ENCODE measurements at places on chromosomes 2 and 18.

DNA sequence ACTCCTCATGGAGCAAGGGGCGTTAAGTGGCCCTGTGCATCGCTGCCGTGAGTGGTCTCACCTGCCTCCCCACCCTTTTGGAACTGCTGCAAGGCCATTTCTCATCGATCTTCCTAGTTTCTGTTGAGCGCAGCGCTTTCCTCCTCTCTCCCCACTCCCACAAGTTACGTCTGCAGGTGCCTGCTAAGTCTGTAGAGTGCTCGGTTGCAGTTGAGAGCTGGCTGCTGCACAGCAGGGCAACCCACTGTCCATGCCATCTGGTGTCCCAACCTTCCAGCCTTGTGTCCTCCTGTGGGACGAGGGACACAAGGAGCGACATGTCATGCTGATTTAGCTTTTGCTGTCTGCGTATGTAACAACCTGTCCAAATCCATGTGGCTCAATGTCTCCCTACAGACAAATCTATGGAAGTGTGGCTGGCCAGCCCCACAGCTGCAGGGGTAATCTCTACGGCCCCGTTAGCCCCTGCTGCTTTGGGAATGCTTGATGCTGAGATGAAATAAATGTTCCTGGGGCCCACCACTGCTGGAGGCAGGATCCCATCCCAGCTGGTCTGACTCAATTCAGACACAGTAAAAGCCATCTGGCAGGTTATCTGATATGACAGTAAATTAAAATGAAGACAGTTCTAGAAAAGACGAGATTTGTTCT, 68.1 kb upstream of the TCF7L1 start:
- H3K4me3 ChIP-seq: no peak overlapping the region
- peaks cover 30% of the 10 kb centered on the region for H3K27me3 ChIP-seq
- H3K27ac ChIP-seq: no peak overlapping the region

DNA sequence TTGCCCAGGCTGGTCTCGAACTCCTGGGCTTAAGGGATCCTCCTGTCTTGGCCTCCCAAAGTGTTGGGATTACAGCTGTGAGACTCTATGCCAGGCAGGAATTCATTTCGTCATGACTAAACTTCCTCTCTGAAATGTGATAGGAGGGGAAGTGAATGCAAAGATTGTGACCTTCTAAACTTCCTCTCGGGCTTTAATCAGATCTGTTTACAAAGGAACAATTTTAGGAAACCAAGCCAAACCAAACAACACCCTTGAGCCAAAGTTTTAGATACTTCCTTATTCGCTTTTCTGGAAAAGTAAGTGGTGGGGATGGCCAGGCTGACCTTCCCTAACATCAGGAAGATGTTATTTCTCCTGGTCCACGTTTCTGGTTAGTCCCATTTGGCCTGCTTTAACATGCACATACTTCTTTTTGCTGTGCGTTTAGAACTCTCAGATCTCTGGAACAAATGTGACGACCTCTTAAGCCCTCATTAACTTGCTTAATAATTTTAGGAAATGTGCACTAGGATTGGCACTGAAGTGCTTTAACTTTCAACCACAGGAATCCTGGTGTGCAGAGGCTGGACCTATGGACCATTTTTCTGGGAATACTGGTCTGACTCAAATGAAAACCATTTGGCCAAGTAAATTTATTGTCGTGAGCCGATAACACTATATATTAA, 33.2 kb upstream of the YES1 start:
- peaks cover 21% of the 10 kb centered on the region for H3K27me3 ChIP-seq
- no peak for DNase-seq
- no peaks in the 10 kb centered on the region for H3K4me1 ChIP-seq
- H3K4me3 ChIP-seq: no peak overlapping the region
- H3K27ac ChIP-seq: no peak overlapping the region

DNA sequence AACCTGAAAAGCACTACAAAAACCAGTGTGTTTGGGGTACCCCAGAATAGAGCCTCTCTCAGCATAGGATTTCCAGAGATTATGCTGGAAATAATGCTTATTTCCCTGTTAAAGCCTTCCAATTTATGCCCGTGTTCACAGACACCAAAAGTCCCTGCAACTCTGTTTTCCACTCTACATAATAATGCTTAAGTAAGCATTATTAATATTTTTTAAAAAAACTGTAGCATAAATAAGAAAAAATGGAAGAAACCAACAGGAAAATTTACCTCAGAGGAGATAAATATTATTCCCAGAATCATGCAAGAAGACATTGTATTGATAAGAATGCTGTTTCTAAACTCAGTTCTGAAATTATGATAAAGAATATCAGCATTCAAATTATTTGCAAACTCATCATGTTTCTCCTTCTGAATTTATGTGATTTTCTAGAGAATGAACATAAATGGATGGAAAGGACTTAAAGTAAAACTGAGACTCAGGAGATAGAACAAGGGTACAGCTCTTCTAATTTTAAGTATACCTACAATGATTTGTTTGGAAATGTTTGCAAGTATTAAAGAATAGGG, 241.7 kb downstream of the LRP1B start:
- no peaks in the 10 kb centered on the region for H3K36me3 ChIP-seq
- H3K4me3 ChIP-seq: no peak overlapping the region
- DNase-seq: no peak
- H3K4me1 ChIP-seq: no peaks in the 10 kb centered on the region

GRCh38 chr2:79530443-79530842, 17.6 kb downstream of the CTNNA2 start:
- no peaks in the 10 kb centered on the region for H3K4me1 ChIP-seq
- no peak overlapping the region for H3K27ac ChIP-seq
- no peak for DNase-seq
- H3K27me3 ChIP-seq: no peaks in the 10 kb centered on the region
- no peak overlapping the region for H3K4me3 ChIP-seq
- H3K36me3 ChIP-seq: no peaks in the 10 kb centered on the region

GRCh38 chr2:154995361-154995760, 296.9 kb downstream of the KCNJ3 start:
- H3K36me3 ChIP-seq: no peaks in the 10 kb centered on the region
- H3K27me3 ChIP-seq: no peaks in the 10 kb centered on the region
- DNase-seq: no peak

DNA sequence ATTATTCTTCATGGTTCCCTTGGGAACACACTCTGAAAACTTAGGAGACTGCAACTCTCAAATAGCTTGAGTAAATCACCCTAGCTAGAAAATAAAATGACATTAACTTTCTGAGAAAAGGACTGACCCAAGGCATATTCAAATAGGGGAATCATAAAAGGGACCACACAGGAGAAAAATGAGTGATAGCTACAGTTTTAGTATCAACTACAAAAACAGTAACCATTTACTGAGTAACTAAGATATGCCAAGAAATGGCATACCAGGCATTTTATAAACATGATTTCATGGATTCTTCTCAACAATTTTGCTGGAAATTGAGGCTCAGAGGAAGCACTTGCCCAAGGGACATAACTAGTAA, 84.5 kb downstream of the AFF3 start:
- no peak for DNase-seq
- H3K27ac ChIP-seq: no peak overlapping the region
- peaks cover 41% of the 10 kb centered on the region for H3K36me3 ChIP-seq
- no peaks in the 10 kb centered on the region for H3K27me3 ChIP-seq
- H3K4me3 ChIP-seq: no peak overlapping the region

- no peak overlapping the region for H3K27ac ChIP-seq
- H3K4me3 ChIP-seq: no peak overlapping the region
- no peaks in the 10 kb centered on the region for H3K36me3 ChIP-seq
- no peaks in the 10 kb centered on the region for H3K4me1 ChIP-seq
These were observed 84.0 kb downstream of the SEPTIN10 start for GRCh38 chr2:109529532-109530449.

DNA sequence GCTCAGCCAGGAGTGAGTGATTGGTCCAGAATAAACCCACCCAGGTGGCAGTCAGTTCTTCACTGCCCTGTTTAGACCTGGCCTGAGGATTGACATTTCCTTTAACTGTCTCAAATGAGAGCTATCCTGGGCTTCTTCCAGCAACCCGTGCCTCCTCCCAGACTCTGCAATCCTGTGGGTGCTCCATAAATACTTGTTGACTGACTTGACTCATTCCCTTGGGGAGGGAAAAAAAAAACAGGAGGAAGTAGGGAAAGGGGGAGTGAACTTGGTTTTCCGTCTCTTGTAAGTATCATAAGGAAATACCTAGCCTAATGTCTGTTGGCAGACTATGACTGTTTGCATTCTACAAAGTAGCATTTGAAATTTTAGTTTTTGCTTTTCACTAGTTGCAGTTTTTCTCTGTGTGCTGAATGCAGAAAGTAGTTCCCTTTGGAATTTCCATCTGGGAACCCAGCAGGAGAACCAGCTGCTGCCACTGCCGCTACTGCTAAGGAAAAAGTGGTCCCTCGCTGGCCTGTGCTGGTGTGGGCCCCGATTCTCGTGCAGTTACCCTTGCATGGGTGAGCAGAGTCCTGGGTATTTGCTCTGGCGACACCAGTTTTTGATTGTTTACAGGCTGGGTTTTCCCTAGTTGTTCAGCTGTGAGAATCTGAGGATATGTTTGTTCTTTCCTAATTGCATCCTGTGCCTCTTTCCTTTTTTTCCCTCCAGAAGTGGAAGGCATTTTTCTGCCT, 78.8 kb downstream of the TGOLN2 start:
- DNase-seq: no peak
- no peak overlapping the region for H3K27ac ChIP-seq
- H3K36me3 ChIP-seq: no peaks in the 10 kb centered on the region
- peaks cover 9% of the 10 kb centered on the region for H3K27me3 ChIP-seq

- peak overlapping the region; percentile 92 for H3K4me3 ChIP-seq
- peak overlapping the region; percentile 93 for H3K27ac ChIP-seq
- peaks cover 8% of the 10 kb centered on the region for H3K36me3 ChIP-seq
- H3K4me1 ChIP-seq: peaks cover 86% of the 10 kb centered on the region
These were observed 661 bp upstream of the MGAT5 start for GRCh38 chr2:134253117-134253704.

GRCh38 chr2:43851011-43851980, 12.5 kb downstream of the ABCG8 start:
- no peak overlapping the region for H3K4me3 ChIP-seq
- H3K27me3 ChIP-seq: no peaks in the 10 kb centered on the region
- no peak for DNase-seq
- H3K36me3 ChIP-seq: no peaks in the 10 kb centered on the region
- H3K4me1 ChIP-seq: no peaks in the 10 kb centered on the region

GRCh38 chr2:25309402-25309801, 32.3 kb downstream of the DNMT3A start:
- DNase-seq: peak; percentile 51
- no peak overlapping the region for H3K27ac ChIP-seq
- no peak overlapping the region for H3K4me3 ChIP-seq
- no peaks in the 10 kb centered on the region for H3K36me3 ChIP-seq

DNA sequence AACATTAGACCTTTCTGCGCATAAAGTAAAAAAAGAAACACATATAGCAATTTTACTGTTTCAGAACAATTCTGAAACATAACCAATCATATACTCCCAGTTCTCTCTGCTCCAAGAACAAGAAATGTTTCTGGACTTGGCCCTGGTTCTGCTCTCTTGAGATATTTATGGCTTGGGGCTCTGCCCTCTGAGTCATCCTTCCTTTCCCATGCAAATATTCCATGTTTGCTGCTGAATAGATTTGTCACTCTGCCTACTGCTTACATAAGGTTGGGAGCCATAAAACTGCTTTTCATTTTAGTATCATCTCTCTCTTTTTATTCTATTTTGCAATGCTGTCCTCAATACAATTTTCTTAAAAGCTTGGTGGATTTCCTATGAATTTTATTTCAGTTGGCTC, 499.6 kb upstream of the ACVR2A start:
- H3K27me3 ChIP-seq: no peaks in the 10 kb centered on the region
- no peaks in the 10 kb centered on the region for H3K36me3 ChIP-seq
- H3K4me1 ChIP-seq: no peaks in the 10 kb centered on the region
- no peak overlapping the region for H3K4me3 ChIP-seq

DNA sequence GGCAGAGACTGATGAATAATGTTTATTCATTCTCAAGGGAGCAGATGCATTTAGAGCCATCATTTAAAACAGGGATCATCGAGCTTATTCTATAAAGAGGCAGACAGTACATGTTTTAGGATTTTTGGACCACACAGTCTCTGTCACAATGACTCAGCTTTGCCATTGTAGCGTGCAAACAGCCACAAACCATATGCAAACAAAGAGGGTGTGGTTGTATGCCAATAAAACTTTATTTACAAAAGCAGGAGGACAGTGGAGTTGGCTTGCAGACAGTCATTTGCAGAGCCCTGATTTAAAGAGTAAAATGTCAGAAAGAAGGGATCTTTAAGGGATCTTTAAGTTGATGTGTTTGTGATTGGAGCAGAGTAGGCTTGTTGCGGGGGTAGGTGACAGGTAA, 51.5 kb downstream of the SMIM21 start:
- no peak overlapping the region for H3K4me3 ChIP-seq
- H3K4me1 ChIP-seq: no peaks in the 10 kb centered on the region
- DNase-seq: no peak
- H3K36me3 ChIP-seq: no peaks in the 10 kb centered on the region
- H3K27ac ChIP-seq: no peak overlapping the region

DNA sequence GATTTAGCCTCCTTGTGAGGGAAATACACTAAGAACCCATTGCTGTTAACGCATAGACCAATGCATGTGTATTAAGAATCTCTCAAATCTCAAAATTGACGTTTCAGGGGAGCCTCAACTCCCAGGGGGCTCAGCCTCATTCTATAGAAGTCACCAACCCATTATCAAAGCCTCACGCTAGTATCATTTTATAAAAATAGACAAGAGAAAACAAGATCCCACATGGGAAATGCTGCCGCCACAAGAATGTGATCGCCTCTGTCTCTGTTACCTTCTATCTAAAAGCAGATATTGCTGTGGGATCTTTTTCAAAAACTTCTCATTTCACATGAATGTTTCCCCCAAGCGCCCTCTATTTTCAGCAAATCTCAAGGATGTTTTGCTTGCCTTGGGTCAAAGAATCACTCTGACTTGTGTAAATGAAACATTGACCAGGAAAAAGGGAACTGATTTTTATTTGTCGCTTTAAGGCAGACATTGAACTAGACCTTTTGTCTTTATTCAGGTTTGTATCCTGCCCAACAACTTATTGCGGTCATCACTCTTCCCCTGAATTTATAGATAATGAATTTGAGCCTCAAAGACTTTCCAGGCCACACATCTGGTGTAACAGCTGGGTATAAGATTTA, 679.0 kb upstream of the ID2 start:
- no peak overlapping the region for H3K27ac ChIP-seq
- peaks cover 6% of the 10 kb centered on the region for H3K27me3 ChIP-seq
- no peak overlapping the region for H3K4me3 ChIP-seq

DNA sequence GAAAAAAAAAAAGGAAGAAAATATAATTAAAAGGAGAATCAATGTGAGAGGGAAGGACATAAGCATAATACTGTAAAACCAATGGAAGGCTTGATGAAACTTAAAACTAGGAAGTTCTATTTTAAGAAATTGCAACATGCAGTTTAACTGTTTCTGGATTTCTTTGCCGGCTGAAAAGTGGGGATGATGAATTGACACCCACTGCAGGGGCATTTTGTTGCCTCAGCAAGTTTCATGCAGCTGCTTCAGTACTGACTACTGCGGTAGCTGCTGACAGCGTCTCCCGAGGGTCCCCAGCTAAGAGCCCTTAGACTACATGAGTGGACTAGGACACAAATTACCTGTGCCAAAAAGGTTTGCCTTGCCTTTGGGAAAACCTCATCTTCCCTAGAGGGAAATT, 69.2 kb downstream of the B3GNT2 start:
- peak overlapping the region; percentile 86 for H3K27ac ChIP-seq
- no peaks in the 10 kb centered on the region for H3K27me3 ChIP-seq
- no peak for DNase-seq
- no peak overlapping the region for H3K4me3 ChIP-seq
- H3K4me1 ChIP-seq: peaks cover 4% of the 10 kb centered on the region
